ENCODE measurements at places on chromosomes 12 and 14. TPM values are rescaled to one million over a fixed set of nuclear protein-coding genes. Genes with fewer than 3 reads are reported as not detected.

DNA sequence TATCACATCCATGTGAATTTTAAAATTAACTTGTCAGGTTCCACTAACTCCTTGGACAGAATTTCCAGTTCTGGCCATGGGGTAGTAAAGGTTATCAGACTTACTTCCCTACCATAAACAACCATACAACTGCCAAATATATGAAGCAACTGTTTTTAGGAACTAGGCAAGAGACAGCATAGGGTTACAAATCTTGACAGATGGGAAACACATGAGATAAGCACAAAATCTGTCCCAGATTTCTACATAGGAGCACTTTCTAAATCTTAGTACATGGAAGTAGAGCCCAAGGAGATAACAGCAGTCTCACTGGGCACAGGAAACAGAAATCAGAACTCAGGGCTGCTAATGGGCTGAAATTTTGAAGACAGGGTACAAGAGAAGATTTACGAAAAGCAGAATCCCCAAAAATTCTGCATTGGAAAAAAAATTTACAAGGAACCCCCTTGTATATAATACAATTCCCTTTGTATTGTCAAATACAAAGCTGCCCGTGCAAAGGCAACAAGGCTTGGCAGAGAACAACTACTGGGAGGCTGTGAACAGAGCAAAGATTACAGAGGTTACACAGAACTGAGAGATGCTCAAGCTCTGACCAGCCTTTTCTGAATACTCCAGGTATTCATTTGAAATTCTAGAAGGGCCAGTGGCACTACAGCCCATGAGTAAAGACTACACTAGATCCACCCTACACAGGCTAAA is 43.2 kb downstream of the GALNT4 start:
- H3K4me1 ChIP-seq = peaks cover 3% of the 10 kb centered on the region
- no peak for DNase-seq
- no peaks in the 10 kb centered on the region for H3K27me3 ChIP-seq

- no peaks in the 10 kb centered on the region for H3K36me3 ChIP-seq
- no peaks in the 10 kb centered on the region for H3K4me1 ChIP-seq
- H3K27ac ChIP-seq = no peak overlapping the region
- no peak for DNase-seq
- no peaks in the 10 kb centered on the region for H3K27me3 ChIP-seq
Observed at GRCh38 chr12:77377622-77378021, 312.3 kb upstream of the E2F7 start.

GRCh38 chr14:69652942-69653684 is 41.7 kb downstream of the SUSD6 start:
- no peak for DNase-seq
- peaks cover 2% of the 10 kb centered on the region for H3K4me1 ChIP-seq
- no peaks in the 10 kb centered on the region for H3K27me3 ChIP-seq
- no peaks in the 10 kb centered on the region for H3K36me3 ChIP-seq

EML1 gene
- 16.7 TPM for total RNA-seq

RNASE8 gene
- not detected for total RNA-seq

CEBPE gene
- total RNA-seq = not detected
